PC-9 (cell line): ENCODE measurements at places on chromosomes 6 and 20.

GRCh38 chr6:159071843-159072769 lies 27.3 kb upstream of the TAGAP start:
- H3K4me3 ChIP-seq = no peak overlapping the region
- DNase-seq = no peak
- H3K27me3 ChIP-seq = peaks cover 55% of the 10 kb centered on the region
- H3K36me3 ChIP-seq = no peaks in the 10 kb centered on the region

- H3K27ac ChIP-seq = peak overlapping the region; percentile 96
- peaks cover 40% of the 10 kb centered on the region for H3K4me1 ChIP-seq
- peak overlapping the region; percentile 34; the same call in 1 of the 2 replicates for H3K4me3 ChIP-seq
- DNase-seq = peak; percentile 100
These were observed 35.5 kb upstream of the ZNF133 start for GRCh38 chr20:18252597-18253451.

- H3K27me3 ChIP-seq = no peaks in the 10 kb centered on the region
- H3K27ac ChIP-seq = no peak overlapping the region
- no peak overlapping the region for H3K4me3 ChIP-seq
- no peaks in the 10 kb centered on the region for H3K36me3 ChIP-seq
- no peak for DNase-seq
- H3K4me1 ChIP-seq = no peaks in the 10 kb centered on the region
These were observed 81.6 kb upstream of the SCP2D1 start for GRCh38 chr20:18731940-18732339.

DNA sequence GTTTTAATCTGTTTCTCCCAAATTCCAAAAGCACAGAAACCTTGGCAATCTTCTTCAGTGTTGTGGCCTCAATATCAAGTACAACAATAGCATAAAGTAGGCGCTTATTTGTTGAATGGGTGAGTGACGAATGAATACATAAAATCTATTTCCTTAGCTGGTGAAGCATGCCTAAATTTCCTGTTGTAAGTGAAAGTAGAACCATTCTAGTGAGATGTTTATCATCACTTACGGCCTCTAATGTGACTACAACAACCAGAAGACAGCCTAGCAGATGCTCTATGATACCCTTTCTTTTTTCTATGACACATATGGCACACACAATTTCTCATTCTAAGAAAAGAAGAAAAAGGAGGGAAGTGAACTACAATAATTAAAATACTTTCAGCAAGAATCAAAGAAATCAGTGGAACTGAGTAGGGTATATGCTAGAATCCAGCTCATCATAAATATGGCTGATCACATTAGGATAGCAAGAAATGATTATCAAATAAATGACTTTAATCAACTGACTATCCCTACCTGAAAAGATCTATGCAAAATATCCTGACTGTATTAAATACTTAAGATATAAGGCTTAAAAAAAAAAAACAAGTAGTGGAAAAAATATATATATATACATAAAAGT lies 67.4 kb downstream of the BTBD9 start:
- no peaks in the 10 kb centered on the region for H3K4me1 ChIP-seq
- no peak overlapping the region for H3K4me3 ChIP-seq
- H3K27ac ChIP-seq = no peak overlapping the region
- no peaks in the 10 kb centered on the region for H3K27me3 ChIP-seq
- DNase-seq = no peak

DNA sequence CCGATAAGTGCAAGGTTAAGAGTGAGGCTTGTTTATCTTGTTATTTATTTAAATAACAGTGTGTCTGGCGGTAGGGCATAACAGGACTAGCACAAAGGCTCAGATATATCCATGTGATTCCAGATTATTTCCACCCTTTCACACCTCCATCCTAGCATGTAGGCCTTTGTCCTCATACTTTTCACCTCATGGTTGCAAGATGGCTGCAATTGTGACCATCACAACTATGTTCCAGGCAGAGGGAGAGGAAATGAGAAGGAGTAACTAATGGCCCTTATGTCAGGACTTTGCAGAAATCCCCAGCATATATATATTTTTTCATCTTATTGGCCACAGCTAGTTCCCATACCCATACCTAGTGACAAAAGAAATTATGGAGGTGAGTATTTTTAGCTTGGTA lies 23.5 kb upstream of the RALY start:
- H3K27me3 ChIP-seq = no peaks in the 10 kb centered on the region
- no peak overlapping the region for H3K4me3 ChIP-seq
- H3K27ac ChIP-seq = no peak overlapping the region
- no peaks in the 10 kb centered on the region for H3K36me3 ChIP-seq
- DNase-seq = no peak
- H3K4me1 ChIP-seq = no peaks in the 10 kb centered on the region

DNA sequence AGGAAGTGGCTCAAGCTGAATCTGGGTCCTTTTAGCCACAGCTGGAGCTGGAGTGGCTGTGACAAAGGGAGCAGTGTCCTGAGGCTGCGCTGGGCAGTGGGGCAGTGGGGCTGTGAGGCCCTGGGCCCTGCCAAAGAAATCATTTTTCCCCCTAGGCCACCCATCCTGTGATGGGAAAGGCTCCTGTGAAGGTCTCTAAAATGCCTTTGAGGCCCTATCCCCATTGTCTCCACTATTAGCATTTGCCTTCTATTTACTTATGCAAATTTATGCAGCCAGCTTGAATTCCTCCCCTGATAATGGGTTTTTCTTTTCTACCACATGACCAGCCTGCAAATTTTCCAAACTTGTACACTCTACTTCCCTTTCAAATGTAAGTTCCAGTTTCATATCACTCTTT lies 539.2 kb downstream of the MEI4 start:
- H3K4me3 ChIP-seq = no peak overlapping the region
- H3K27me3 ChIP-seq = no peaks in the 10 kb centered on the region
- no peak for DNase-seq
- H3K36me3 ChIP-seq = no peaks in the 10 kb centered on the region
- H3K4me1 ChIP-seq = no peaks in the 10 kb centered on the region

DNA sequence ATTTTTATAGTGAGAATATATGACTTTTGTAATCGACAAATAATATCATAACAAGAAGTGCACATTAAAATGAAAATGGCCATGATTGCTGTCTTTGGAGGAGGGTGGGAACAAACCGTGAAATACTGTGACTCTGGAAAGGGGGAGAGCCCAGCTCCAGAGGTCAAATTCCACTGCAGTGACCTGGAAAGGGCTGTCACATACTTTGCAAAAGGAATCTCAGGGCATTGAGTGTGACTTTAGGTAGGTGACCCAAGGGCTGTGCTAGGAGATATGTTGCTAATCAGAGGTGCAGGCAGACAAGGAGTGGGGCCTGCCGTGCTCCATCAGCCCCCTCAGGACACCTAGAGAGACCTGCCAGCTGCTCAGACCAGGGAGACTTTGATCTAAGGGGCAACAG lies 28.1 kb upstream of the BMP7 start:
- DNase-seq = no peak
- no peak overlapping the region for H3K4me3 ChIP-seq
- peaks cover 36% of the 10 kb centered on the region for H3K27me3 ChIP-seq
- no peaks in the 10 kb centered on the region for H3K4me1 ChIP-seq

- H3K4me1 ChIP-seq = no peaks in the 10 kb centered on the region
- no peaks in the 10 kb centered on the region for H3K36me3 ChIP-seq
- H3K4me3 ChIP-seq = no peak overlapping the region
These were observed 132.1 kb downstream of the KIF13A start for GRCh38 chr6:17855381-17855780.

DNA sequence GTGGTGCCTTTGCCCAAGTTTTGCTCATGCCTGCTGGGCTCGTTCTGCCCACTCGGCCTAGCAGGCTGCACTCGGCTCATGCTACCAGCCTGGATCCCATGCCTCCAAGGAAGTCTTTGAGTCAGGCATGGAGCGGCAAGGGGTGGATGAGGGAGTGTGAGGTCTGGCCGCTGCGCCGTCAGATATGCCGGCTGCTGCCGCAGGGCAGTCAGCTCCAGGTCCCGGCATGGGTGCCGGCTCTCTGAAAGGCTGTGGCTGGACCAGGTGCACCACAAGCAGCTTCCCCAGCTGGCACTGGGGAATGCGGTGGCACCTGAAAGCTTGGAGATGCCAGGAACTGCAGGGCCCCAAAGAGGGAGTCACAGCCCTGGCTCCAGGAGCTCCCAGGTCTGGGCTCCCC lies 75.5 kb downstream of the GPR63 start:
- no peak overlapping the region for H3K4me3 ChIP-seq
- no peaks in the 10 kb centered on the region for H3K4me1 ChIP-seq
- no peak overlapping the region for H3K27ac ChIP-seq

GRCh38 chr20:48064929-48065328 lies 279.6 kb upstream of the SULF2 start:
- H3K4me3 ChIP-seq = no peak overlapping the region
- DNase-seq = peak; percentile 46
- H3K27me3 ChIP-seq = no peaks in the 10 kb centered on the region
- H3K4me1 ChIP-seq = peaks cover 34% of the 10 kb centered on the region

- H3K27me3 ChIP-seq = no peaks in the 10 kb centered on the region
- peak overlapping the region; percentile 92; the same call in 1 of the 2 replicates for H3K4me3 ChIP-seq
- H3K27ac ChIP-seq = no peak overlapping the region; the same call in 1 of the 2 replicates
- DNase-seq = no peak
- peaks cover 17% of the 10 kb centered on the region for H3K36me3 ChIP-seq
These were observed 3.1 kb downstream of the STK38 start for GRCh38 chr6:36544228-36544627.

- H3K4me3 ChIP-seq = no peak overlapping the region
- no peak for DNase-seq
- H3K27me3 ChIP-seq = no peaks in the 10 kb centered on the region
- peaks cover 13% of the 10 kb centered on the region for H3K4me1 ChIP-seq
- peaks cover 55% of the 10 kb centered on the region for H3K36me3 ChIP-seq
- H3K27ac ChIP-seq = no peak overlapping the region
These were observed 3.9 kb downstream of the RAB22A start for GRCh38 chr20:58313396-58313795.

- no peak for DNase-seq
- no peaks in the 10 kb centered on the region for H3K4me1 ChIP-seq
- peaks cover 68% of the 10 kb centered on the region for H3K27me3 ChIP-seq
- no peak overlapping the region for H3K4me3 ChIP-seq
- H3K27ac ChIP-seq = no peak overlapping the region
These were observed 77.3 kb downstream of the CD40 start for GRCh38 chr20:46195264-46196036.

- H3K36me3 ChIP-seq = no peaks in the 10 kb centered on the region
- no peaks in the 10 kb centered on the region for H3K4me1 ChIP-seq
- no peak overlapping the region for H3K27ac ChIP-seq
- no peaks in the 10 kb centered on the region for H3K27me3 ChIP-seq
- no peak for DNase-seq
These were observed 312.6 kb upstream of the ID4 start for GRCh38 chr6:19524366-19525186.

DNA sequence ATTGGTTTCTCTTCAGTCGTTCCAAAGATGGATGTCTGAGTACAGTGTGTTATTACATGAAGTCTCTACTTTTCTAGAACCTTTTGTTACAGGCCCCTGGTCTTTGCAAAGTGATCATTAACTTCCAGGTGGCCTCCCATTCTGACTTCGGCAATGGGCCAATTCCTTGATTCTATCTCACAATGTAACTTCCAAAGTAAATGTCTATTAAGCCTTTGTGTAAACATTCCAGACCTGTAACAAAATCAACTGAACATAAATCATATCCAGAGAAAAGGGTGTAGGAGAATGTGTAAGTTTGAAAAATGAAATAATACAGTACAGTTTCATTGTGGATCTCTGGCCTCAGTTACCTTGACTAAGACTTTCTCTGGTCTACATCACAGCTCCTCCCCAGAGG lies 187.8 kb upstream of the JAG1 start:
- DNase-seq = peak; percentile 30
- H3K27ac ChIP-seq = peak overlapping the region; percentile 63
- H3K4me1 ChIP-seq = peaks cover 42% of the 10 kb centered on the region
- no peaks in the 10 kb centered on the region for H3K27me3 ChIP-seq

DNA sequence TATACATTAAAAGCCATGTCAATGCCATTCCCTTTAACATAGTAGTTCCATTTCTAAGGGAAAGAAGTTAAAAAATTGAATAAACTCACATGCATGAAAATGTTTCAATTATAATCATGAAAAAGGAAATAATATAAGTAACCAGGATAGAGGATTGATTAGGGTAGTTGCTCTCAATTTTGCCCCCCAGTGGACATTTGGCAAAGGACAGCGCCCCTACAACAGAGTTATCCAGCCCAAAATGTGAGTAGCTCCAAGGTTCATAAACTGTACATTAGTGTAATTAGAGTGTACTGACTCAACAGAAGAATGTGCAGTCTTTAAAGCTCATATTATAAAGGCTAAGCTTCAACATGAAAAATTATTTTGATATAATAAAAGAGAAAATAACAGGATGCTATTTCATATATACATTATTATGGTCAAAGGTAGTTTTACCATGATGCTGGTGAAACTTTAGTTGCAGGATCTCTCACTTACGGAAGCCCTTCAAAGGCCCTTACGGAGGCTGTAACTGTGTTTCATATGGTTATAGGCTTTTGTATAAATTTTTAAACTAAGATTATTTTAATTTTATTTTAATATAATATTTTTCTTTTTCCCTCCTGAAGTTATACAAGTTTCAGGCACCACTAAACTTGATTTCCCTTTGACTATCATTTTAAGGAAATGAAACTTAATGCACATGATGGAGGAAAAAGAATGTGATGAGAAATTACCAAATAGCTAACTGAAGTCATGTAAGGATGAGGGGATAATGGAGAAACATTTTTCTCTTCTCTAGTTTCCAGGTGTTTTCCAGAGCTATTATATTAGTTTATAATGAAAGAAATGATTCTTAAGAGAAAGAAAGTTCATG lies 403.6 kb downstream of the PLCB1 start:
- no peak overlapping the region for H3K27ac ChIP-seq
- H3K36me3 ChIP-seq = no peaks in the 10 kb centered on the region
- H3K4me3 ChIP-seq = no peak overlapping the region
- no peak for DNase-seq
- no peaks in the 10 kb centered on the region for H3K4me1 ChIP-seq
- no peaks in the 10 kb centered on the region; the same call in 1 of the 2 replicates for H3K27me3 ChIP-seq

DNA sequence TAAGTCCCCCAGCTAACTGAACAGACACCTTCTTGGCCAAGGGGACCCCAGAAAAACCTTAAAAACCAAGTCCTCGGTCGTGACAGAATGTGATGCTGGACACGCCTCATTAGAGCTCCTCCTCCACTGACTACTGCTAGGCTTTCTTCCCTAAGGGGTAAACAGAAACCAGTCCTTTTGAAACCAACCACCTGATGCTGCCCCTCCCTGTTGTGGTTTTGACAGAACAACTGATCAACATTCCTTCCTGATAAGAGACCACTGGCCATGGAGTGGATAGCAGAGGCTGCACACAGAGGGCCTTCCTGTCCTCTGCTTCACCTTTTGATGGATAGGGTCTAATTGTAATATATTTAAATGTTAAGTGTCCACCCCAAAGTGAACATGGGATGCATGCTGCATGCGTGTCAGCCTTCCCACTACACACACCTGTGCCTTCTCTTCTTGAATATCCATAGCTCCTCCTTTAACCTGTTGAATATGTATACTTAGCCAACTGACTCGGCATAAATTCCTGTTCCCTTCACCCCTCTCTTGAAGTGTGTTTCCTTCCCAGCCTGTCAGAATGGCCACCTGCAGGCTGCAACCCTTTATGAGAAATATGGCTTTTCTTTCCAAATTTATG lies 27.9 kb upstream of the SLC2A12 start:
- no peak overlapping the region for H3K4me3 ChIP-seq
- peaks cover 32% of the 10 kb centered on the region for H3K4me1 ChIP-seq
- H3K36me3 ChIP-seq = no peaks in the 10 kb centered on the region
- H3K27ac ChIP-seq = 0 out of 2 replicates have a peak overlapping the region, but pooled peaks have one; percentile 14
